ENCODE measurements at places on chromosomes 16 and 17.

GRCh38 chr16:78421181-78421708, 321.8 kb downstream of the WWOX start:
- no peak for DNase-seq

GRCh38 chr16:61263400-61263799, 772.8 kb downstream of the CDH8 start:
- no peak for DNase-seq

DNA sequence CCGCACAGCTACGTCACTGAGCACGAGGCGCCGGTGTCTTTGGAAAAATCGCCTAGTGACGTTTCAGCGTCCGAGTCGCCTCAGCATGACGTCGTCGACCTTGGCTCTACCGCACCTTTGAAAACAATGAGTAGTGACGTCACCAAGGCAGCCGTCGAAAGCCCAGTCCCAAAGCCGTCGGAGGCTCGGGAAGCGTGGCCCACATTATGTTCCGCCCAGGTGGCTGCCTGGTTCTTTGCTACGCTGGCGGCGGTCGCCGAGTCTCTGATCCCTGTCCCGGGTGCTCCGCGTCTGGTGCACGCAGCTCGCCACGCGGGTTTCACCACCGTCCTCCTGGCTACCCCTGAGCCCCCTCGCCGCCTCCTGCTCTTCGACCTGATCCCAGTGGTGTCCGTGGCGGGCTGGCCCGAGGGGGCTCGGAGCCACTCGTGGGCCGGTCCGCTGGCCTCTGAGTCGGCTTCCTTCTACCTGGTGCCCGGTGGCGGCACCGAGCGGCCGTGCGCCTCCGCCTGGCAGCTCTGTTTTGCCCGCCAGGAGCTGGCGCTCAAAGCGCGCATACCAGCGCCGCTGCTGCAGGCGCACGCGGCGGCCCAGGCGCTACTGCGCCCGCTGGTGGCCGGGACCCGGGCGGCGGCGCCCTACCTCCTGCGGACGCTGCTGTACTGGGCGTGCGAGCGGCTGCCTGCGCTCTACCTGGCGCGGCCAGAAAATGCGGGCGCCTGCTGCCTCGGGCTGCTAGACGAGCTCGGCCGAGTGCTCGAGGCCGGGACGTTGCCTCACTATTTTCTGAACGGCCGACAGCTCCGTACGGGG, 1.5 kb downstream of the TMEM102 start:
- DNase-seq, result peak; percentile 90

- no peak for DNase-seq
These were observed 54.9 kb upstream of the DLX4 start for GRCh38 chr17:49914096-49914490.

GRCh38 chr17:9108146-9108545, 86.8 kb downstream of the NTN1 start:
- DNase-seq, result no peak

DNA sequence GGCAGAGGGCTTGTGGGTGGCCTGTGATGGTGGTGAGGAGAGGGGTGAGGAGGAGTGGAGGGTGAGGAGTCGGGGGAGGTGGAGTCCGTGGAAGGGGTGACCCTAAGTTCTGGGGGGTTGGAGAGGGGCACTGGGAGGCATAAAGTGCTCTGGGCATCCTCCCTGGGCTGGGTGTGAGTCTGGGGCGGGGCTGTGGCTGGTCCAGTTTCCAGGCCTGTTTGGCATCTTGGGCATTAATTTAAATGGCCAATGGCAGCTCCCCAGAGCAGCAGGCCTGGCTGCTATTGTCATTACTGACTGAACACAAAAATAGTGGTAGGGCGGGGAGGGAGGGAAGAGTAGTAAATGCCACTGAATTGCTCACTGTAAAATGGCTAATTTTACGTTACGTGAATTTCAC, 7.7 kb upstream of the ARHGAP23 start:
- no peak for DNase-seq

DNA sequence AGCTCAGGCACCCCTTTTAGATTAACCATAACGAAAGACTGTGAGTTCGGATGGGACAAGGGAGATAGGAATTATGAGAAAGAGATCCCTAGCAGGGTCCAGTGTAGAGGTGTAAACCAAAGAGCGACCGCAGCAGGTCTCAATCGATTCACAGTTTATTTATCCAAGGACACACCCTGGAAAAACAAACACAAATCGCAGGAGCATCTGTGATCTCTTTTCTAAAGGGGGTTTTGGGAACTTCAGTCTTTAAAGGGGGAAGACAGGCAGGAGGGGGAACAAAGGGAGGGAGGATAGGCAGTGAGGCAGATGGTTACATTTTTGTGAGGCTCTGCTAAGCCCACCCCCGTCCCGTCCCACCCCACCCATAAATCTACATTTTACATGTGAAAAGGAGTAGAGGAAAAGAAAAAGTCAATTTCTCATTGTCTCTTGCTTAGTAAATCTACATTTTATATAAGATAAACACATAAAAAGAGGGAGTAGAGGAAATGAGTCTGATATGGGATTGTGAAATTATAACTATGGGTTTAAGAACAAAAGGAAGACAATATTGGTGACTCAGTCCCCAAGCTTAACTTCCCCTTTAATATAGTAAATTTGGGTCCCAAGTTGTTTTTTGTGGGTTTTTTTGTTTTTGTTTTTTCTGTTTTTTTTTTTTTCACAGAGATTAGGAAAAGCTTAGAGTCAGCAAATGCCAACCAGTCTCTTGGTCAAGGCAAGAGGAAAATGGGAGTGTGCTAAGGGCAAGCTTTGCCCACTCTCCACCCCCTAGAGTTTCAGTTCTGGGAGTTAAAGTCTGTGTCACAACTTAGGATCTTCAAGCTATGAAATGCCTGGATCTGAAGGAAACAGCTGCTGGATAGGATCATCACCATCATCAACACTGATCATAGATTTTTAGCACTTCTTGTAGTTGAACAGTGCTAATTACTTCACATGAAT, 160.9 kb upstream of the CDH5 start:
- DNase-seq, result no peak

GRCh38 chr17:17151962-17152361, 54.2 kb downstream of the PLD6 start:
- peak; percentile 79 for DNase-seq

DNA sequence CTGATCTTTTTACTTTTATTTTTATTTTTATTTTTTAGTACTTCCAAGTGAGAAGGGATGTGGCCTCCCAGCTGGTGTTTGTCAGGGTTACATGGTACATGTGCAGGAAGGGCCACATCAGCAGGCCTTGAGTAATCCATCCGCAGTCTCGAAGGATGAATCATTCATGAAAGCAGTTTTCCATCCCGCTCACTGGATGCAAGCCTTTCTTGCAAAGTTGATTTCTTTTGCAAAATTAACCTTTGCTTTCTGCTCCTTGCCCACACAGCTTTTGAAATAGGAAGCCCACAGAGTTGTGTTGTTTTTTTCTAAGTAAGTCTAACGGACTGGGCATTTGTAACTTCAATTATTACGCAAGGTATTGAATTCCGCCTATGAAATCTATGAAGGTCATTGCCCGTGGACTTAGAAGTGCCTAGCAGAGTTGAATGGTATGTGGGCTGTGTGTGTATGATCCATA, 157.4 kb downstream of the PRKCA start:
- no peak for DNase-seq

- no peak for DNase-seq
These were observed 28.7 kb downstream of the SOX8 start for GRCh38 chr16:1010251-1010650.

- DNase-seq, result no peak
These were observed at the start of gene FADS6 for GRCh38 chr17:74892974-74893911. TSS of gene FADS6 (minus strand) at chr17:74893633. CDS start at chr17:74893595, 38 bp downstream.

- peak; percentile 95 for DNase-seq
These were observed 20.1 kb downstream of the CD7 start for GRCh38 chr17:82297280-82297713.

GRCh38 chr17:43556292-43556691, 10.2 kb upstream of the ETV4 start:
- DNase-seq, result peak; percentile 61

GRCh38 chr17:7886227-7887037, 2.2 kb upstream of the CHD3 start:
- peak; percentile 68 for DNase-seq

GRCh38 chr17:76053246-76054111, 18.8 kb downstream of the SRP68 start:
- DNase-seq, result no peak

DNA sequence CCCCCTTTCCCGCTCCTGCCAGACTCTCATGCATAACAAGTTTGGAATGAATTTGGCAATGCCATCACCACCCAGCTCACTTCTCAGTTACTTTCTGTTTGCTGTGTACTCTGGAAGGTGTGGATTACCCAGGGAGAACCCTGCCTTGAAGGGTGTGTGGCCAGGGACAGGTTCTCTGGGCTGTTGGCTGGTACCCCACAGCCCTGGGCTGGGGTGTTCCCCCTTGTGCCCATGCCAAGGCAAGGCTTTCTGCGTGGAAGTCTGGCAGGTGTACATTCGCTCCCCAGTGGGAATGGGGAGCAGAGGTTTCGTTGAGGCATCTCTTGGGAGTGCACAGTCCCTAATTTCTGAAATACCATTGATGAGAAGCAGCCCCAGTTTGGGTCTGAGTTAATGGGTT, 187.7 kb downstream of the CCDC182 start:
- no peak for DNase-seq

DNA sequence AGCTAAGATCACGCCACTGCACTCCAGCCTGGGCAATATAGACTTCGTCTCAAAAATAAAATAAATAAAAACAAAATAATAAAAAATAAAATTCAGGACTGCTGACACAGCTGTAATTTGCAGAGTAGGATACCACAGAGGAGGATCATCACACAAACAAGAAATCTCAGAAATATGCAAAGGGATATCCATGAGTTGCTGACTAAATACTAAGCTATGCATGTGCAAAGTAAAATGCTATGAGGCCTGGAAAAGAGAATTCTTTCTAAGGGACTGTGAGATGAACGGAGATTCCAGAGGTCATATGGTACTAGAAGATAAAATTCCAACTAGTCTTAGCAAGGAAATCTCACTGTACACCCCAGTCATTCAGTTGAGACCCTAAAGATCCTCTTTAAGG, 74.8 kb downstream of the SLC39A11 start:
- no peak for DNase-seq

DNA sequence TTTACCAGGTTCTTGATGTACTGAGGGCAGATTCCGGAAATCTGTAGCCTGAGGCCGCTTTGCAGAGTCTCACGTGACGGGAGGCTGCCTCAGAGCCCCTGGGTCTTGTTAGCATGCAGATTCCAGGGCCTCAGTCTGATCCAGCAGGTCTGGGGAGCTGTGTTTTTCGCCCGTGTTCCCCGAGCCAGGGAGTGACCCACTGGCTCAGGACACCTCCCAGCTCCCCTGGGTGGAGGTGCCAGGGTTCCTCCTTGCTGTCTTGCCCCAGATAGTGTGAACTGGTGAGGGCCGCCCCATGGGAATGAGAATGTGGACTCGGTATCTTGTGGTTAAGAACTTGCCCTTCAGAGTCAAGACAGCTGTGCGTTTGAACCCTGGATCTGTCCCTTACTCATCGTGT, 98.6 kb downstream of the OR1D5 start:
- DNase-seq, result no peak

DNA sequence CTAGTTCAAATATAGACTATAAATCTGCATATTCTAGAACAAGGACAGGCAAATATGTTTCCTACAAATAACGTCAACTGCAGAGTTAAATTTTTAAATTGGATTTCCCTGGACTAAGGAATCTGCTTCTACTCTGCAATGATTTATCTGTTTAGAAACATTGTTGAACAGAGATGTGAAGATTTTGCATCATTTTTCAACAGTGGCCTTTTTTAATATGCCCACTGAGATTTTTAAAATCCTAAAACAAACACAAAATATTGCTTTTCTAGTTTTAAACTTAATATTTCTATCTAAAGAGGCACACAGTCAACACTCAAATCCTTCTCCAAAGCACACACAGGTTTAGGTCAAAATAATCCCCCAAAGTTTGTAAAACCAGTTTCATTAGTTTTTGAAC, 23.7 kb upstream of the PMP22 start:
- no peak for DNase-seq

- DNase-seq, result no peak
These were observed 18.3 kb upstream of the HAS3 start for GRCh38 chr16:69087161-69087581.

- no peak for DNase-seq
These were observed 42.8 kb downstream of the TNFRSF13B start for GRCh38 chr17:16929035-16929680.

- peak; percentile 71 for DNase-seq
These were observed 2.9 kb upstream of the BCL6B start for GRCh38 chr17:7019839-7020519.

DNA sequence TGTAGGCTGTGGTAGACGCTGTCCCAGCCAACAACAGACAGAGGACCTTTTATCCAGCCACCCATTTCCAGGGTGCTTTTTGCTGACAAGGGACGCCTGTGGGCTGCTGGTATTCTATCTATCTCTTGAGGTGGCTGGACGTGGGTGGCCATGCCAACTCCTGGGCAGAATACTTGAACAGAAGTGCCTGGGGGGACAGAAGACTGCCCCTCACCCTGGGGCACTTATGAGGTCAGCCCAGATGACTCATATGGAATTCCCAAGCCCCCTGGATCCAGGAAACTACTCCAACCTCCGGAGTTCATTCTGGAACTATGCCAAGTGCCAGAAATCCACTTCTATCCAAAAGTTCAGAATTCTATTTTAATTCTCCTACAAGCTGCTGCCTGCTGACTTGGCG, 61.3 kb downstream of the CDRT4 start:
- no peak for DNase-seq

GRCh38 chr17:41521574-41522261, 3.0 kb upstream of the KRT15 start:
- DNase-seq, result peak; percentile 89

DNA sequence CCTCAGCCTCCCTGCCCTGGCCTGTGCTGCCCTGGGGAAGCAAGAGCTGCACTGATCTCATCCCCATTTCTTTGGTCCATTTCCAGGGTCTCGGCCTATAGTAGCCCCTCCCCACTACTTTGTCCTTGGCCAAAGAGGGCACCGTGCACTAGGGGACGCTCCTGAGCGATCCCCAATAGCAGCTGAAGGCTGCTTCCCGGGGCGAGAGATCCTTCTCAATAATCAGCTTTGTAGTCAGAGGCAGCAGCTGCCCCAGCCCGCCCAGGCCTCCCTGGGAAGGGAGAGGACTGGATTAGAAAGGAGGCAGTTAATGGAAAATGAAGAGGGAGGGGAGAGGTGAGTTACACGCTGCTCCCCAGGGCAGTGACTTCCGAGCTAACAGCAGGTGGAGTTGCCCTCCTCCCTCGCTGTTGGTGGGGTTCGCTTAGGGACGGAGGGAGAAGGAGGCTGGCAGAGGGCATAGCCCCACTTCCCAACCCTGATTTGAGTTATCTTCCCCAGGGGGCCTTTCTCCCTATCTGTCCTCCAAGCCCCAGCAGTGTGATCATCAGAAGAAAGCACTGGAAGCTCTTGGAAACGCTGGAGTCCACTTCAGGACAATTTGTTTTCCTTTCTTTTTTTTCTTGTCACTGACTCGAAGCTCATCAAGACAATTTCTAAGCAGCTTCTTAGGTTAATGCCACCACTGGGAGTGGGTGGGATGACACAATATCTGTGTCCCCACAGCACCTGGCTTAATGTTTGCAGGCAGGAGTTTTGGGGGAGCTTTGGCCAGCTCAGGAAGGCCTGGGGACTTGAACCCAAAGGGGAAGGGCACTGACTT, 2.6 kb downstream of the MXRA7 start:
- no peak for DNase-seq

- DNase-seq, result peak; percentile 64
These were observed 6.5 kb downstream of the CPNE7 start for GRCh38 chr16:89581861-89582563.
